ENCODE measurements at places on chromosomes 13 and 19.
A peak's percentile ranks its signal among the peaks of the same experiment; 100 is the strongest.

GRCh38 chr13:81760316-81760715 is 1419.4 kb upstream of the SPRY2 start:
- no peak for DNase-seq

DNA sequence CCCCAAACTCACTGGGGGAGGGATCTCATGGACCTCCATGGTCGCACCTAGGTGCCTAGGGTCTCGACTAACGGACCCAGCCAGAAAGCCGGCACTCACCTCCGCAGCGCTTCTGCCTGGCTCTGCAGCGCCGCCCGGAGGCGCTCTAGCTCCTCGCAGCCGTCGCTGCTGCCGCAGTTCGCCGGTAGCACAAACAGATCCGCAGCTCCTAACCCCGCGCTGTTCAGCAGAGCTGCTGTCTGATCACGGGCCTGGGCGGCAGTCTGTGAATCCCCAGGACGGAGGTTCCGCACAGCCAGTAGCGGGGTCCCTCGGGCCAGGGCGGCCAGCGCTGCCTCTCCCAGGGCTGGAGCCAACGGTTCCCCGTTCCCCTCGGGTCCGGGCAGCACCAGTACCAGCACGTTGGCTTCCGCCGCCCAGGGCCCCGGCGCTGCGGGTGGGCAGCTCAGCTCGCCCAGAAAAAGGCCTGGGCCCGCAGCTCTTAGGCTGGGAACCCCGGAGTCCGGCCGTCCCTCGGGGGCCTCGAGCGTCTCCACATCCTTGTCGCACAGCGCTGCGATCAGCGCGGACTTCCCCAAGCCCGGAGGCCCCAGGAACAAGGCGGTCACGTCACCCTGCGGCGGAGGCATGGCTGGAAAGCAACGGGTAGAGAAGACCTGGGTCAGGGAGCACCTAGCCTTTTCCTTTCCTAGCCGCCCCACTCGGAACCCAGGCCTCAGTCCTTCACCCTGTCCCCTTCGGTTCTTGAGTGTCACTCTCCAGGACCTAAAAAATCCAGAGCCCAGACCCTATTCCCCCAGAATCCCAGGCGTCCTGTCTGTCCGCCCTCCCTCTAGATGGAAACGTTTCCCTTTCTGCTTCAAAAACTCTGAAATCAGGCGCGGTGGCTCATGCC is 977 bp downstream of the IRGQ start:
- DNase-seq: peak; percentile 89

DNA sequence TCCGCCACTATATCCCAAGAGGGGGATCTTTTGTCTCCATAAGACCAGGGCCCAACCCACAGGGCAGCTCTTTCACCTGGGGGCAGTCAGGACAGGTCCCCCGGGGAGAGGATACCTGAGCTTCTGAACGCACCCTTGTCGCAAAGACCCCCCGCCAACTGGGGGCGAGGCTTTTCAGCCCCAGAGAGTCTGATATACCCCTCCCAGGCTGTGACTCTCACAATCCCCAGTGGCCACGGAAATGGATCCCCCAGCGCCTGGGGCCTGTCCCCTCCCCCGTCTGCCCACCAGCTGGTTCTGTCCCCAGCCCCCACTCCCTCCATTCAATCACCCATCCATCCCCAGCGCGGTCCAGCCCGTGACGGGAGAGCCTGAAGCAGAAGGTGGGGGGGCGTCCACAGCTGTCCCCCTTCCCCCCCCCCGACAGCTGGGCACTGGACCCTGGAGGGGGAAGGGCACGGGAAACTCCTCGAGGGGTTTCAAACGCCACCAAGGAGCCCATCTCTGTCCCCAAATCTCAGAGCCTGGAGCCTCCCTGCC is 823 bp downstream of the DOCK6 start:
- peak; percentile 54 for DNase-seq

- DNase-seq: no peak
Measured at GRCh38 chr13:89407357-89407756, 1736.2 kb downstream of the SLITRK5 start.

DNA sequence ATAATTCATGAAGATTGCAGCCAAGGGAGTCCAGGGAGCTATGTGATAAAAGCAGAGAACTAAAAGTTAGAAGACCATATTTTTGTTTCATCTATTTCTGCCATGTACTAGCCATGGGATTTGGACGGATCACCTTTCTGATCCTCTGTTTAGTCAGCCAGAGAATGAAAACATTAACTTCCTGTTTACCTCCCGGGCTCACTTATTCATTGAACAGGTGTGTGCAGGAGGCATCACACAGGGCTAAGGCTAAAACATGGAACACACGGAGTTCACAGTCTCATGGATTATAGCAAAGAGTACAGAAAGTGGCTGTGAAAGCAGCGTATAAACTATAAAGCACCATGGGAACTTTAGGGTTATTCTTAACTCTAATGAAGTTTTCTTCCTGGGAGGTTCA is 96.8 kb downstream of the GPR12 start:
- DNase-seq: no peak

DNA sequence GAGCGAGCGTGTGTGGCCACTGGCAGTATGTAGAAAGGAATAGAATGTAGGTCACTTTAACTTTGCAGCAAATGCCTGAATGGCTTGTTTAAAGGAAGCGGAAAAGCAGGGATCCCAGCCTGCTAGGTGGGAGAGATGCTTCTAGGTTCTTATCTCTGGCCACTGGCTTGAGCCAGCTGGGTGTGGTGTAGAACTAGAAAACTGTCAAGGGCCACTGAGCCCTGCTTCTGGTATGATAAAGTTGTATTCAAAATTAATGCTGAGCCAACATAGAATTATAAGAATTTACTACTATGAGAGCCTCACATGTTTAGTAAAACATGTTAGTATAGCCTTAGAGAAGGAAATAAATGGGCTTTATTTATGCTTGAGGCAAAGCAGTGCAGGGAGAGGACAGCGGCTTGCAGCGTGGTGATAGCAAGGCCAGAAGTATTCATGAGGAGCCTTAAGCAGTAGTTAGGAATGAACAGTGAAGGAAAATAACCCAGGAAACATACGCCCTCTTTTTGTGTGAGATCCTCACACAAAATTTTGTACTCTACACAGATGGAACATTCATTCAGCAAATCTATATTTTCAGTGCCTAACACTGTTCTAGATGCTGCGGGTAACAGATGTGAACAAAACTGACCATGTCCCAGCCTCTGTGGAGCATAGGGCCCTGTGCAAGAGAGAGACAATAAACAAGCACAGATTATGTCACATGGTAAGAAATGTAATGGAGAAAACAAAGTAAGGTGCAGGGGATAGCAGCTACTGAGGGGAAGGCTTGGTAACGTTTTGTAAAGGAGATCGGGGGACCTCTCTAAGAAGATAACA is 863.2 kb downstream of the DIAPH3 start:
- DNase-seq: peak; percentile 6

GRCh38 chr13:58573743-58574142 is 942.2 kb downstream of the PCDH17 start:
- no peak for DNase-seq

DNA sequence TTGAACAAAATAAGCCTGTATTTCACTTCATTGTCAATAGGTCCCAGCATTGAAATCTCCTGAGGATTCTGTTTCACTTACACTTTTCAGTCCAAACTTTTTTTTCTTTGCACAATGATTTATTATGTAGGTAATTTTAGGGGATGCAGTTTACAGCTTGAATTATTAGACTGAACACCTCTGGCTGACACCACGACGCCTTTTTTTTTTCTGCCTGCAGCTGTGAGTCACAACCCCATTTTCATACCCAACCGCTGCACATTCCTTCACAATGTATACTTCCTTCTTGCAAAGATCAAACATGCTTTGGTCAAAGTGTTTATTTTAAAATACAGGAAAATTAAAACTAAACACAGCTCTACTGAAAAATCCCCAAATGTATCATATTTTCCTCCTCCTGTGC is 11.4 kb downstream of the ZIC2 start:
- no peak for DNase-seq

- no peak for DNase-seq
Measured at GRCh38 chr13:36520111-36520510, 87.8 kb downstream of the CCNA1 start.

- DNase-seq: no peak
Measured at GRCh38 chr19:29760752-29761502, 45.9 kb upstream of the C19orf12 start.

DNA sequence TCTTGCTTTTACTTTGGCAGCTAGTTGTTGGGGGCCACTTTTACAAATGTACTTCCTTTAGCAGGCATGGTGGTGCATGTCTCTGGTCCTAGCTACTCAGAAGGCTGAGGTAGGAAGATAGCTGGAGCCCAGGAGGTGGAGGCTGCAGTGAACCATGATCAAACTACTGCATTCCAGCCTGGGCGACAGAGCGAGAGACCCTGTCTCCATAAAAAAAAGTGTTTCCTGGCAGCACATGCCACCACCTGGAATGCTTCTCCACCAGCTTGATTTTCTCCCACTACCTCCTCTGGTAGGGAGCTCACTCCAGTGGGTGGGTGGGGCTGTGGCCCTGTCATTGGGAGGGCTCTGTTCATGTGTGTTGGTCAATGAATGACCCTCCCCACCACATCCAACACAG is 12.5 kb downstream of the FZR1 start:
- no peak for DNase-seq

DNA sequence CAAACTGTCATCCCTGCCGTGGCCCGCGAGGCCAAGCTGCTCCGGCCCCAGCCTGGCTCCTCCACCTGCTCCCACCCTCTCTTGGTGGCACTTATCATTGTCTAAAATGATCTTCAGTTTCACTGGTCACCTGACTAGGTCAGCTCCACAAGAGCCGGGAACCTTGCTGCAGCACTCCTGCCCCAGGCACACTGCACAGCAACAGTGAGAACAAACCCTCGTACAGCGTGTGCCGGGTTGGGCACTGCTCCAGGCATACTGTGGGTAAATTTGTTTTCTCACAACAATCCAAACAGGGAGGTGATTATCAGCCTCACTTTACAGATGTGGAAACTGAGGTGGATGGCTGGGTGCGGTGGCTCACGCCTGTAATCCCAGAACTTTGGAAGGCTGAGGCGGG is 8.9 kb downstream of the DEDD2 start:
- DNase-seq: no peak

DNA sequence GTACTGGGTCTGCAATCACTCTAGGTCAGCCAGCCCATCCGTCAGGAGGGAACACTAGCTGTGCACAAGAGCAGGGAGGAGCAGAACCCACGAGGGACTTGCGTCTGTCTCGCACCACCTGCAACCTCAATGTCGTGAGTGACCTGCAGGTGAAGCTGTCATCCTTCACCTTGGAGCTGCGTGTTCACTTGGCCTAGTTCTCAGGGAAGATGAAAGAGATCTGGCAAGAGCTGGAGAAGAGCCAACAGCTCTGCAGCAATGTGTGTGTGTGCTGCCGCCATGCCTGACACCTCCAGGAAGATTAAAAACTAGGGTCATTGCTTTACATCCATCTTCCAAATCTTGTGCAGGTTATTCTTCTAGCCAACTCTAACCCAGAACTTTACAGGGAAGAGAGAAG is 117.6 kb upstream of the MRI1 start:
- no peak for DNase-seq

GRCh38 chr19:2266183-2266993 is 10.2 kb upstream of the JSRP1 start:
- no peak for DNase-seq

GRCh38 chr19:4966591-4966990 is 2.3 kb upstream of the KDM4B start:
- DNase-seq: no peak

- peak; percentile 78 for DNase-seq
Measured at GRCh38 chr19:40139533-40140287, 49.0 kb upstream of the ZNF780A start.

- no peak for DNase-seq
Measured at GRCh38 chr19:10102787-10103236, 334 bp upstream of the ANGPTL6 start.

- no peak for DNase-seq
Measured at GRCh38 chr13:24280720-24281119, 28.7 kb upstream of the C1QTNF9 start.

GRCh38 chr19:30063650-30064347 is 121.8 kb downstream of the URI1 start:
- DNase-seq: no peak

- DNase-seq: no peak
Measured at GRCh38 chr19:5932146-5932545, 18.1 kb downstream of the CAPS start.

GRCh38 chr19:46186101-46186716 is 38.2 kb downstream of the IGFL2 start:
- DNase-seq: peak; percentile 24

GRCh38 chr19:2678044-2678671 is 24.3 kb downstream of the GNG7 start:
- DNase-seq: no peak

DNA sequence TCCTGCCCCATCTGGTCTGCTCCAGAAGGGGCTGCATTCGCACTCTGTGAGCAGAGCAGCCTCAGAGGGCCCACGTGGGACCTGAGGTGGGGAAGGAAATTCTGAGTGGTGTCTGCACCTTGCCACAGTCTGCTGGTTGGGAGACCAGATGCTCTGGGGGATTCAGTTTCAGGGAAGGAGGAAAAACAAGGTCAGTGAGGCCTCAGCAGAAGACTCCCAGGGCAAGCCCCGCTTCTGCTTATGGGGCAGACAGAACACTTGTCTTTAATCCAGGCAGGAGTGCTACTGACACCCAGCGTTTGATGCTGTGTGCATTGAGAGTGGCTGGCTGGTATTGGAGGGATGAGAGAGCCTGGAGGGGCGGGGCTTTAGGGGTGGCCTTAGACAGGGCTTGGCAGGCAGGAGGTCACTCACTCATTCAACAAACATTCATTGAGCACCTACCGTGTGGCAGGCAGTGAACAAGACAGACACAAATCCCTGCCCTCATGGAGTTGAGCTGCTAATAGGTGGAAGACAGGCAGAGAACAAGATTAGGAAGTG is 4.9 kb upstream of the CLEC17A start:
- DNase-seq: peak; percentile 58

GRCh38 chr19:40507892-40508291 is 41.1 kb downstream of the SPTBN4 start:
- peak; percentile 37 for DNase-seq

DNA sequence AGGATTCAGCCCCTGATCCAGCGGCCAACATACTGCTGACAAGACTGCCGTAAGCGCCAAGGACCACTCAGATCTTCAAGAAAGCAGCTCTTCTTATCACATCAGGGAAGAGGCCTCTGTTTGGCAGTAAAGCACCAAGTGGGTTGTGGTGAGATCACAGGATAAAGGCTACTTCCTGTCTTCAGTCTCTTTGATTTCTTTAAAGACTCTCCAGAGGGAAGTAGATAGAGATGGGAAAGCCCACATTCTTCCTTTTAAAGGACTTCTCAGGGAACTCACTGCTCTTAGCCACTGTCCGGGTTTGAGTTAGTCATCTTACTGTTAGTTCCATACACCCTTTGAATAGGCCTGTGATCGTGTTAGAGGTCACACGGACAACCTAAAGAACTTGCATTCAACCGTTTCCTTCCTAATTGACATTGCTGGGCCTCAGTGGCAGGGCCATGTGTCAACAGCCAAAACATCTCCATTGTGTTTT is 47.2 kb upstream of the POMP start:
- no peak for DNase-seq

All from GM23338 (cell line).